ENCODE measurements at places on chromosomes 16 and 17.
A peak's percentile ranks its signal among the peaks of the same experiment; 100 is the strongest.

GRCh38 chr16:20814784-20815183 lies 8.5 kb downstream of the REXO5 start:
- no peak for DNase-seq

GRCh38 chr17:73232587-73233373 lies 28.9 kb downstream of the CPSF4L start:
- no peak for DNase-seq

- no peak for DNase-seq
These were observed 47.6 kb downstream of the C17orf67 start for GRCh38 chr17:56785997-56786680.

- DNase-seq, result no peak
These were observed 20.5 kb upstream of the MYH10 start for GRCh38 chr17:8651013-8651412.

- peak; percentile 82 for DNase-seq
These were observed 52.0 kb downstream of the CBFA2T3 start for GRCh38 chr16:88924834-88925539.

GRCh38 chr17:40321961-40322357 lies 13.0 kb downstream of the RARA start:
- no peak for DNase-seq

- DNase-seq, result peak; percentile 51
These were observed 3.8 kb downstream of the ARHGDIA start for GRCh38 chr17:81867170-81867990.

DNA sequence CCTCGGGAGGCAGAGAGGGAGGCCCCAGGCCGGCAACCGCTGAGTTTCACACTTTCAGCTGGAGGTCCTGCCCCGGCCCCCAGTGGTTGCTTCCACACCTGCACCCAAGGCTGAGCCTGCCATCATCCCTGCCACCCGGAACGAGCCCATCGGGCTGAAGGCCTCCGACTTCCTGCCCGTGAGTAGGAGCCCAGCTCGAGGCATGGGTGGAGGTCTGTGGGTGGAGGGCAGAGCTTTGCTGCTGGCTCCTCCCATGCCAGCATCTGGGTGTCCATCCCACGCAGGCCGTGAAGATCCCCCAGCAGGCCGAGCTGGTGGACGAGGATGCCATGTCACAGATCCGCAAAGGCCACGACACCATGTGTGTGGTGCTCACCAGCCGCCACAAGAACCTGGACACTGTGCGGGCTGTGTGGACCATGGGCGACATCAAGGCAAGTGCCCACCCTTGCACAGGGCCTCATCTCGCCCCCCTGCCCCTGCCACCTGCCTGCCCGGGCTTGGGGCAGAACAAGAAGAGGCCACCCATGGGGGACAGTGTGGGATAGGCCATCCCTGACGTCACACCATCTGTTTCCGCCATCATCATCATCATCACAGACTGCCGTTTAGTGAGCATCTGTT lies 19.6 kb downstream of the KATNB1 start:
- DNase-seq, result no peak

DNA sequence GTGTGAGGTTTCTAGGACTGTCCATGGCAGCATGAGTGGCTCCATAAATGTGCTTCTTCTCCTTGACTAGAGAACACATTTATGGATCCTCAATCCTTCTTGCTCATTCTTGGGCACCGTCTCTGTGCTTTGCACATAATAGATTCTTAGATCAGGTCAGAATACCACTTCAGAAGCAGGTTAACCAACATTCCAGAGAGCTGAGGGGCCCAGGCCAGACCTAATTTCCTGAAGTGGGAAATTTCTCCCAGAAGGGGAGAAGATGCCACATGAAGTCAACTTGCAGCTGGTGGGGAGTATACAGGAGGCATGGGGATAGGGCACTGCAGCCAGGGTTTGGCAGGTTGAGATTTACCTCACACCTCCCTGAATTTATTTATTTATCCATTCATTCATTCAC lies 24.4 kb upstream of the VAT1L start:
- no peak for DNase-seq

DNA sequence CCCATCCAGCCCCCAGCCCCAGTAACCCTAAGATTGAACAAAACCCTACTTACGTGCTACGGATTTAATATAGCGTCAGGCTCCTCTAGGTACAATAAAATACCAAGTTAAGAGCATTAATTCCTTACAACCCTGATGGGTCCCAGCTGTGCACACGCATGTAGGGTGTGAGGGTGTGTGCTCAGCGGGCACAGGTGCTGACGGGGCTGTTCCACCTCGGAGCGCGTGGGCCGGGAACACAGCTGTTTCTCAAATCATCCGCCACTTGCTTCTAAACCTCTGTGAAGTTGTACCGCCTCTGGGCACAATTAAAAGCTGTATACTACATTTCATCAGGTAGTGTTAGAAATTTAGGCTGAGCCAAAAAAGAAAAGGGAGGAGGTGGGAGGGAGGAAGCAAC lies 478.6 kb downstream of the MAF start:
- DNase-seq, result no peak

DNA sequence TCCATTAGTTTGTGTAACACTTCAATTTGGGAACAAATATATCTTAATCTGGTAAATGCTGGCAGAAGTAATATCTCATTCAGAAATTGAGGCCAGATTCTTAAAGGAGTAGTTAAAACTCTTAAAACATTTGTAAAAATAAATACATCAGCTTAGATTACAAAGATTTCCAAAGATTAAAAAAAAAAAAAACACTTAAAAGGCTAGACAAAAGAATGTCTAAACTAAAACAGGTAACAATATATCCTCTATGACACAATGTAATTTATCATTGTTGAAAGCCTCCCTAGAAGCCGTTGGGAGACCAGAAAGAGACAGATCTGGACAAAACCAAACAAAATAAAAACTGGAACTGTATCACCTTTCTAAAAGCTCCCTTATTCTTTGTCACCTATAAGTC lies 3.5 kb downstream of the GPATCH8 start:
- no peak for DNase-seq

- DNase-seq, result no peak
These were observed 4.8 kb upstream of the SOCS3 start for GRCh38 chr17:78364436-78365281.

- DNase-seq, result peak; percentile 53
These were observed 2.9 kb upstream of the RANGRF start for GRCh38 chr17:8285270-8286181.

GRCh38 chr17:49457564-49458535 lies 37.2 kb upstream of the NGFR start:
- DNase-seq, result no peak

- peak; percentile 72 for DNase-seq
These were observed 7.0 kb downstream of the TMC8 start for GRCh38 chr17:78137392-78138203.

GRCh38 chr17:40554646-40555295 lies 10.5 kb downstream of the CCR7 start:
- DNase-seq, result peak; percentile 45

DNA sequence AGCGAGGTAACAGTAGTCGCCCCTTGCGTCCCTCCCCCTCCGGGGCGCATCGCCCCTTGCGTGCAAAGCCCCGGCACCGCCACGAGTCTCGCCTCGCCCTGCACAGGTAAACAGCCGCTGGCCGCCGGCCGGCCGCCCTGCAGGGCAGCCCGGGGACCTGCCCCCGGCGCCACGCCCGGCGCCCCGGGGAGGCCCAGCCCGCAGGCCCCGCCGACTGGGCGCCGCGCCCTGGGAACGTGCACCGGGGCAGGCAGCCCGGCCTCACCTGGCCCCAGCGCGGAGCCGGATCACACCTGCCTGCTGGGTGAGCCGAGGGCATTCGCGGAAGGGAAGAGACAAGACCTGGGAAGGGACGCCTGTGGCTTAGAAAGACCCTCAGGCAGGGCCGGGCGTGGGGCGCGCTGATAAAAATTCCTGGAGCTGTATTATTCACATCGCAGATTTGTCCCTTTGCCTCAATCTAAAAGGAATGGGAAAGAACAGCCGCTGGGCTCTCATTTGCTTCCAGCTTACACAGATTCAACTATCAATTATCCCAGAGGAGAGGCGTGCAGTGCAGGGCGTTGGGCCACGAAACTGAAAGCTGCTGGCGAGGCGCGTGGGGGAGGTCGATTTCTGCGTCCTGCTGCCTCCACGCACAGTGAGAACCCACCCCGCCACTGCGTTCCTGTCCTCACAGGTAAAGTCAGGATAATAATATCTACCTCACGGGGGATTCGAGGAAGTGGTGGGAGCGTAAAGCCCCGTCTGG lies 451.9 kb downstream of the SLC39A11 start:
- no peak for DNase-seq

DNA sequence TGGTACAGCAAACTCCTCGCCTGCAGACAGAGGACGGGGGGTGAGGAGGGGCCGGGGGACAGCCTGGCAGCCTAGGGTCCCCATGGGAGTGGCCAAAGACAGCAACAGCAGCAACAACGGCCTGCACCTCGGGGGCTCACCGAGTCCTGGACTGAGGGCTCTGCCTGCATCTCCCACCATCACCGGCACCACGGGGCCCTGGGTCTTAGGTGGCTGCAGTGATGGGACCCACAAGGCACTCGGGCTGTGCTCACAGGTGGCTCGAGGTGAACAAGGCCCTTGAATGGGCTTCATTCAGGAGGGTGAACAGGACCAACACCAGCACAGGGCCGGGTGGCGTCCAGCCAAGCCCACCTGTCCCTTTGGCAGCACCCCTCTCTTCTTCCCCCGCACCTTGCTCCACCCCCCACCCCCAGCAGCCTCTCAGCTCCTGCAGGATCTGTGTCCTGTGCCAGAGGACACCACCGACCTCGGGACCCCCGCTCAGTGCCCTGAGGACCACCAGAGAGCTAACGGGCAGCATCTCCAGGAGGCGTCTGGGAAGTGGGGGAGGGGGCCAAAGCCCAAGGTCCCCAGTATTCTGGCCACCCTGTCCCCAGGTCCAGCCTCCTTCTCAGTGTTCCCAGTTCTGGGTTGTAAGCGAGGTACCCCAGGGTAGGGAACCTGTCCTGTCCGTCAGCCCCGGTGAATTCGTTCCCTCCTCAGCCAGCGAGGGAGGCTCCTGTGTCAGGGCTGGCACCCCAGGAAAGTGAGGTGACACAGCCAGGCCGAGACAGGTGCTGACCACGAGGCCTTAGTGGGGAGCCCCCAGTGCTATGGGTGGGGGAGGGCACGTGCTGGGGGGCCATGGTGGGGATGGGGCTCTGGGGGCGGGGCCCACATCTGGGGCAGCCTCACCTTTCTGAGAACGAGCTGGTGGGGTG lies 94.3 kb downstream of the TBC1D16 start:
- no peak for DNase-seq

DNA sequence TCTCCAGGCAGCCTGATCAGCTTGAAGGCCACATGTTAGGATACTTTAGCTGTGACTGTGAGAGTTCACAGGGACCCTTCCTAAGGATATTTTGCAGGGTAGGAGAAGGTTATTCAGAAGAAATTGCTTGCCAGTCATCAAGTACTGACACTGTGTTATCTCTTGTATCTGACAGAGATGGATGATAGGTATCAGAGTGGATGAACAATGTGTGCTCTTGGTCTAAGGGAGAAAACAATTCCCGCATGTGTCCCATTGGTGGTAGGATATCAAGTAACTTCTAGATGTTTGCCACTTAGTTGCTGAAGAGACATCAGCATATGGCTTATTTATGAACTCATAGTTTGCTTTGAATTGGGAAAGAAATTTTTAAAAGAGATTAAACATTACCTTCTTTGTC lies 219.3 kb downstream of the SPECC1 start:
- DNase-seq, result no peak

DNA sequence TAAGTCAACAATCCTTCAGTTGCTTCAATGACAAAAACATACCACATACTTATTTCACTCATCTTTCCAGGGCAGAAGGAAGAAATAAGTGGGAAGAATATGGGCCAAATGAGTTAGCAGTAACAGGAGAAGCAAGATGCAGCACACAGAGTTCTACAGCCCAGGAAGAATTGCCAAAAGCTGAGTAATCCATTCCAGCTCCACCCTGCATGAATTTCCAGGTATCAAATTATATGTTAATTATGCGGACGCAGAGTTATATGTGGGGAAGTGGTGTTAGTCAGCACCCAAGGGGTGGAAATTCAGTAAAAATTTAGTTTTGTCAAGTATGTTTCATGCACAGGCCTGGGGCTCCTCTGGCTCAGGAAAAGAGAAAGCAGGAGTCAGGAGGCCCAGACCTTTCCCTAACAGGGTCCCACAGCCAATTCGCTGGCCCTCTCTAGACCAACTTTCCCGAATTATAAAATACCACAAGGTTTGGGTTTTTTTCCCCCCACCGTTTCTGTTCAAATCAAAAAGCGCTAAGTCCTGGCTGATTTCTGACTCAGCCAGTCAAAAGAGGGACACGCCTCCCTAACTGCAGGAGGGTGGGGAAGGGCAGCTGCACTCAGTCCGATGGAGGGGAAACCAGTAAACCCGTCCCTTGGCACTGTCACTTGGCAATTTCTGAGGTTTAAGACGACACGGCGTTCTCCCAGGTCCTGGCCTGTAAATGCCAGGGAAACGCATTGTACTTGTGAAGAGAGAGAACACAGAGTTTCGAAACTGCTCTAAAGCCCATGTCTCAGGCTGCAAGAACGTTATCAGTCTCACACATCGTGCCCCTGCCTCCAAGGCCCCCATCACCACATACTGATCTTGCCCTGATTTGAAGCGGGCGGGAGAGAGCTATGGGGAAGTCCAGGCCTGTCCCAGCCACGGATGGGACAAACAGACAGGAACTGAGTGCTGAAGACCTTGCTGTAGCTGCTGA lies 58.1 kb downstream of the ZFHX3 start:
- DNase-seq, result no peak

Measured in B cell (primary cell).